NAMALWA (cell line): ENCODE measurements at places on chromosomes 2 and 18.

DNA sequence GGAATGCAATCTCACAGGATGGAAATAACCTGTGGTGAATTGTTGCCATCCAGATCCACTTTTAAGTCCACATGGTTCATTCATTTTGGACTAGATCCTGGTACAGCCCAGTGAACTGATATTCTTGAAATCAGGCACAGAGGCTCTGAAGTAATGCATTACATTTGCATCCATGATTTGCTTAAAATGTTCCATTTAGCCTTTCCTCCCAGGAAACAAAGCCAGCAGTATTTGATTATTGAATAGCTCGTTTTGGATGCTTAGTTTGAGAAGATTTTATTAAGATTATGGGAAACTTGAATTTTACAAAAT lies 995.8 kb upstream of the CDH2 start:
- no peak for DNase-seq

- no peak for DNase-seq
These were observed 223.8 kb downstream of the TTC32 start for GRCh38 chr2:19677825-19678518.

DNA sequence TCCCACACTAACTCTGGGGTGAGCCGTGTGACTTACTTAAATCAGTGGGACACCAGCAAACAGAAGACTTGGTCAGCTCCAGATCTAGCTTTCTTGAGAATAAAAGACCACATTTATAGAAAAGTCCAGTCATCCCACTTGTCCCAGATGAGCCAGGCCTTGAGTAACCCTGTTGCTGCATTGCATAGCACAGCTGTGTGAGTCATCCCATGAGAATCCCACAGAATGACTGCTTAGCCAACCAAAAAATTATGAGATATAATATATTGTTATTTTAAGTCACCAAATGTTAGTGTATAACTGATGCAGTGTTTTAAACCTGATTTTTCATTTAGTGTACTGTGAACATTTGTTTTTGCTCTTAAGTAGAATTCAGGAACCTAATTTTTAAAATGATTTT lies 94.2 kb upstream of the FSHR start:
- DNase-seq, result no peak

DNA sequence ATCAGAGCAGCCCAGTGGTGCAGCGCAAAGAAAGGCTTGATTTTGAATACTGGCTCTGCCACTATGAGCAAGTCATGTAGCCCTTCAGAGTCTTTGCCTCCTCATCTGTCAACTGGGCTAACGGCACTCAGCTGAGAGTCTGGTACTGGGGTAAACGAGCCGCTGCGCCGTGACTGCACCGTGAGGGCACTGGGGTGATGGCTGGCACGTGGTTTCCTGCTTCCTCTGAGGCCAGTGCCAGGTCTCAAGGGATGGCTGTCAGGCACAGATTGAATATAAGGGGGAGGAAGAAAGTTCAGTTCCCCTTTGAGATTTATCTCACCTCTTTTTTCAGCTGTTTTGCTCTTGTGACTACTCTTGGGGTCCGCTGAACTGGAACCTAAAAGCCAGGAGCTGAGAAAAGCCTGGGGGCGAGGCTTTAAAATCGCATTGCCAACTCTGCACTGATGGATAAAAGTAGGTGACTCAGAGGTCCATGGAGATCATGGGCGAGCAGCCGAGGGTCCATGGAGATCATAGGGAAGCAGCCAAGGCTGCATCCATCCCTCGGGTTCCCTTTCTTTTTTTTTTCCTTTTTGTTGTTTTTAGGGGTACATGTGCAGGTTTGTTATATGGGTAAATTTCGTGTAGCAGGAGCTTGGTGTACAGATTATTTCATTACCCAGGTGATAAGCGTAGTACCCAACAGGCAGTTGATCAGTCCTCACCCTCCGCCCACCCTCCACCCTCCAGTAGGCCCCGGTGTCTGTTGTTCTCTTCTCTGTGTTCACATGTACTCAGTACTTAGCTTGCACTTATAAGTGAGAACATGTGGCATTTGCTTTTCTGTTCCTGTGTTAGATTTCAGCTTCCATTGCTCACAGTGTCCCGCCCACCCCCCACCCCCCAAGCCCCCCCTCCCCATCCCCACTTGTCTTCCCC lies 114.3 kb downstream of the SPP2 start:
- peak; percentile 11 for DNase-seq

DNA sequence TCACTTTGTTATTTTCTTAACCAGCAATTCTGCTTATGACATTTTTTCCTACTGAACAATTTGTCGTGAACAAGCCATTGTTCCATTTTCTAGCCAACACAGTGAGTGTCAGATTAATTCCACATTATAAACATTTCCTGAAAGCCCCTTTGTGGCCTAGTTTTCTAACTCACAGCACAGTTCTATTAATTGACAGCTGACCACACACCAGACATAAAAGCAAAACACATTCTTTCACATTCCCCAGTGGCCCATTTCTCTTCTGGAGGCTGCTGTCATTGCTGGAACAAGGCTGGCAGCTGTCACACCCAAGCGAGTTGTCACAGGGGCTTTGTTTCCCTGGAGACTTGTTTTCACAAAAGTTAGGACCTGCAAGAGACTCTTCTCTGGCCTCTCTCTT lies 50.7 kb downstream of the RNF152 start:
- no peak for DNase-seq

DNA sequence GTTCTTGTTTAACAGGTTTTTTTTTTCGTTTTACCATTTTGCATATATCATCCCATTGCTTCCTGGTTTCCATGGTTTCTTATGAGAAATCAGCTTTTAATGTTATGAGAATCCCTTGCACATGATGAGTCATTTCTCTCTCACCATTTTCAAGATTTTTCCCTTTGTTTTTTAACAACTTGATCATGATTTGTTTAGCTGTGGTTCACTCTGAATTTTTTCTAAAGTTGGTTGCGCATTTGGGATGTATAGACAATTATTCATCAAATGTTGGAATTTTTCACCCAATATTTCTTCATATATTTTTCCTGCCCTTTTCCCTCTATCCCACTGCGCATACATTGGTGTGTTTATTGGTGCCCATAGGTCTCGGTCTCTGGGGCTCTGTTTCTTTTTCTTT lies 42.4 kb upstream of the BIN1 start:
- no peak for DNase-seq

GRCh38 chr2:11610624-11611242 lies 59.3 kb downstream of the NTSR2 start:
- DNase-seq, result no peak

GRCh38 chr2:133953524-133953923 lies 300.3 kb upstream of the MGAT5 start:
- peak; percentile 42 for DNase-seq

DNA sequence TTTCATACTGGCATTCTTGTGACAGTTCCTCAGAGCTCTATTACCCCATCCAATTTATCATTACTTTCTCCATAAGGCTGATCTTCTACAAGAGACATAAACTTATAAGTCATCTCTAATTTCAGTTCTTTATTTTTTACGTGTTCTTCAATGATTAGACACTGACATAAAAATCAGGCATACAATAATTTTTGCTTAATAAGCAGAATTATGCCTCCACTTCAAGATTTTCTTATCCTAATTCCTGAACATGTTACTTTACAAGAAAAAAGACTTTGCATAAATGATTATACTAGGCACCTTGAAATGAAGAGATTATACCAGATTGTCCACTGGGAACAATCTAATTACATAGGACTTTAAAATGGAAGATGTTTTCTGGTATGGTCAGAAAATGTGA lies 1304.5 kb upstream of the SLC39A10 start:
- no peak for DNase-seq

- no peak for DNase-seq
These were observed 113.1 kb downstream of the GATA6 start for GRCh38 chr18:22282311-22283115.

GRCh38 chr2:24816404-24816803 lies 23.2 kb downstream of the CENPO start:
- no peak for DNase-seq

- DNase-seq, result peak; percentile 35
These were observed 219.1 kb downstream of the SETBP1 start for GRCh38 chr18:44899832-44900231.

DNA sequence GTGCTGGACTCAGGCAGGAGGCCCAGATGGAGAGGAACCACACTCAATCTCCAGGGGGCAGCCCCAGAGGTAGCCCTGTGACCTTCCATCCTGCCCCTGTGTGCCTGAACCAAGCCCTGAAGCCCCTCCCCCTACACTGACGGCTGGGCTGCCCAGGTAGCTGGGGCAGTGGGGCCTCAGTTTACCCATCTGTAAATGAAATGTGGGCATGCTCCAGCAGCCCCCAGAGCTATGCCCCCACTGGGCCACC lies 15.8 kb downstream of the CROCC2 start:
- DNase-seq, result no peak

- DNase-seq, result no peak
These were observed 178.9 kb downstream of the FAM124B start for GRCh38 chr2:224222974-224223373.

GRCh38 chr2:25304321-25304720 lies 37.4 kb downstream of the DNMT3A start:
- DNase-seq, result no peak

DNA sequence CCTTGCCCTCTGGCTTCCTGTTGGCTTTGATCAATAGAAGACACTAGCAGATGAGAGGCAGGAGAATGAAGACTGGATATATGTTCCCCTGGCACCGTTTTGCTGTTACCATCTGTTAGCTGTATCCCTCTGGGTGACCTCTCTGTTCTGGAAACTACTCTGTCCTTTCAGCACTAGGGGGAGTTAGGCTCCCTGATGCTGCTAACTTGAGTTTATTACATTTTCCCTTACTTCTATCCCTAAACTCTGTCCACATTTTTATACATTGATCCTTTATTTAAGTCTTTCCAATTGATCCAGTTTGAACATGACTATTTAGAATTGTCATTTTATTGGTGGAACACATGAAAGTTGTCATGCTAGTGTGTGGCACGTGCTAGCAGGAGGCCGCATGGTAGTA lies 1014.3 kb upstream of the CDH2 start:
- peak; percentile 16 for DNase-seq

GRCh38 chr2:110958346-110959119 lies 162.2 kb upstream of the BCL2L11 start:
- DNase-seq, result no peak

DNA sequence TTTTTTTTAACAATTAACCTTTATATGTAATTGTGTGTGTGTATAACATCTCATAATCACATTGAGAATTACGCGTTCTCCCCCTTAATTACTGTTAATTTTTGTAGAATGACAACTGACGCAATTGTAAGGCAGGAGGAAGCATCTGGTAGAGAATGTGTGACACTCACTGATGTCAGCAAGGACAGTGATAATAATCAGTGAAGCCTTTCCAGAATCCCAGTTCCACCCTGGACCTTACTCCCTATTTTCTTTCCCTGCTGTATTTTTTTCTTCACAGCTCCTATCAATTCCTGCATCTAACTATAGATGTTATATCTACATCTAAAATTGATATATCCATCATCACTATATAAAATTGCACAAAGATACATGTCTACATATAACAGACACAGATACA lies 16.1 kb upstream of the STRN start:
- DNase-seq, result no peak

DNA sequence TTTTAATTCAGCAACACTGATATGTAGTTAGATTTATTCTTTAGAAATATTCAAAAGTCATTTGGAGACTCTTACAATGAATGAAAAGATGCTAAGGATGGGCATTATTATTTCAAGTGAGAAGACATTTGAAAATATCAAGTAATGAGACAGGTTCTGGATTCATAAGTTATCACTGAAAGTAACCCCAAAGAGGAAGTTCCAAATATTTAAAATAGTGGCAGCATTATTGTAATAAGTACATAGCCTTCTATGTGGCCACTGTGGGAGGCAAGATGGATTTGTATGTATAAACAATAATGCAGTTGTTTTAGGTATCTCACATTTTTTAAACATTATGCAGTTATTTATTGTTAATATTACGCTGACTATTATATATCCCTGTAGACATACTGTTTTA lies 29.7 kb downstream of the ZC3H6 start:
- DNase-seq, result no peak

GRCh38 chr2:21890716-21891115 lies 766.9 kb downstream of the TDRD15 start:
- DNase-seq, result no peak

GRCh38 chr2:161134547-161135518 lies 25.4 kb upstream of the TANK start:
- no peak for DNase-seq

GRCh38 chr18:11178951-11179549 lies 29.7 kb upstream of the PIEZO2 start:
- no peak for DNase-seq

DNA sequence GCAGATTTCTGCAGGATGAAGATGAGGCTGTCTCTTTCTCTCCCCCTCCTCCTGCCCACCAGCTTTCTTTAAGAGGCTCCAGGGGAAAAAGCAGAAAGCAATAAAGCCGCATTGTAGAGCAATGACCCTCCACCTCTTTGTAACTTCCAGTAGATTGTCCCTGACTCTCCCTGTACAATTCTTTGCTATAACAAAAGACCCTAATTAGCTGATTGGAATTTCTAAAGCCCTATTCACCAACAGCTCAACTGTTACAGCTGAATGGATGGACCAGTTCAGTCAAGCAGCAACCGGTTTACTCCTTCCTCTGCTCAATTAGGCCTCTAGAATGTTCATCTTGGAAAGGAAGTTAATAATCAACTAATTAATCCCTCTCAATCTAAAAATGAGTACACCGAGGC lies 301.0 kb downstream of the STK39 start:
- no peak for DNase-seq

DNA sequence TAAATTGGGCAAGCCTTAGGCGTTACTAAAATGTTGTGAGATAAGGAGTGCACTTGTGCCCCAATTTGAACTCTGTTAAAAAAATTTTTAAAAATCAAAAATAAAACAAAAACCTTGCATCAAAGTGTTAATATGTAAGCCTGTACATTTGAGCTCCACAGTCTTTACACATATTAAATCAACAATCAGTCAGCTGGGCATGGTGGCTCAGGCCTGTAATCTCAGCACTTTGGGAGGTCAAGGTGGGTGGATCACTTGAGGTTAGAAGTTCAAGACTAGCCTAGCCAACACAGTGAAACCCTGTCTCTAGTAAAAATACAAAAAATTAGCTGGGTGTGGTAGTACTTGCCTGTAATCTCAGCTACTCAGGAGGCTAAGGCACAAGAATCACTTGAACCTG lies 16.3 kb downstream of the TMEM17 start:
- DNase-seq, result no peak

DNA sequence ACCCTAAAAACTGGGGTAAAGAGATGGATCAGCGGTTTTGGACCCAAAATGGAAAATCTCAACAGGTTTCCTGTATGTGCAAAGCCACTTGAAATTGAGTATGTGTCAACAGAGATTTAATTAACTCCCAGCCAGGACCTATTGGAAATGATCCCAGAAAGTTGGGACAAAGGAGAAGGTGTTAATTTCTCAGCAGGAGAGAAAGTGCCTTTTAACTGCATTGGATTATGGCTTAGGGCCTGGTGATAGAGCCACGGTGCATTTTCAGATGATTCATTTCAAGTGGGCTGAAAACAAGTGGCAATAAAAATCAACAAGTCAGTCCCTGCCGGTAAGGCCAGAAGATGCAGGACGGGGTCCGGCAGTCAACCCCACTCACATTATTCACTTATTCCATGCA lies 80.2 kb upstream of the BCL11A start:
- no peak for DNase-seq

GRCh38 chr2:228705318-228705717 lies 523.8 kb upstream of the SPHKAP start:
- no peak for DNase-seq
